Cardiac fibroblast (primary cell): ENCODE measurements at places on chromosomes 12 and 14.

DNA sequence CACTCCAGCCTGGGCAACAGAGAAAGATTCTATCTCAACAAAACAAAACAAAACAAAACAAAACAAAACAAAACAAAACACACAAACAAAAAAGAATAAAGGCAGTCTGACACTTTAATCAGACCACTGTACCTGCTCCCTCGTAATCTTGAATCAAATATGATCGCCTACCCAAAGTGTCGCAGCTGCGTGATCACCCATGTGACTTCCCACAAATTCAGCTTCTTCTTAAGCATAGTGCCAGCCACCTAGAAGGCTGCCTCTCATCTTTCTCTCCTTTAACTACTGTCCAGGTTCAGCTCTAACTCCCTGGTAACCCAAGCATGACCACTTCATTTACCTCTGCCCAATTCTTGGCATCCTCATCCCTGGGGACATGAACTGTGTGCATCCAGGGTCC, 37.4 kb downstream of the FMNL3 start:
- no peak for DNase-seq

DNA sequence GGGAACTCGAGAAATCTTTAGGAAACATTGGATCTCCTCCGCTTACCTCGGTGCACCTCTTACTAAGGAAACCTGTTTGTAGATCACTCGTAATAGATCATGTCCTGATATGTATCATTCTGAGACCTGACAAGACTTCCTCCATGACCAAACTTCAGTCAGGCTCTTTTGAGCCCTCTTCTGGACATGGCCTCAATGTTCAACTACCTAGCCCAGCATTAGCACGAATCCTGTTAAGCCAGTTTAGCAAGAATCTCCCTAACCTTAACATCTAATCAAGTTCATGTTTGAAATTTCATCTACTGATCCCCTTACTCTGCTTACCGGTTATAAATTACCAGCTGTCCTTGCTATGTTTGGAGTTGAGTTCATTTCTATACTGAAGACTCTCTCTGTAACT, 713.9 kb upstream of the USP15 start:
- DNase-seq = no peak

DNA sequence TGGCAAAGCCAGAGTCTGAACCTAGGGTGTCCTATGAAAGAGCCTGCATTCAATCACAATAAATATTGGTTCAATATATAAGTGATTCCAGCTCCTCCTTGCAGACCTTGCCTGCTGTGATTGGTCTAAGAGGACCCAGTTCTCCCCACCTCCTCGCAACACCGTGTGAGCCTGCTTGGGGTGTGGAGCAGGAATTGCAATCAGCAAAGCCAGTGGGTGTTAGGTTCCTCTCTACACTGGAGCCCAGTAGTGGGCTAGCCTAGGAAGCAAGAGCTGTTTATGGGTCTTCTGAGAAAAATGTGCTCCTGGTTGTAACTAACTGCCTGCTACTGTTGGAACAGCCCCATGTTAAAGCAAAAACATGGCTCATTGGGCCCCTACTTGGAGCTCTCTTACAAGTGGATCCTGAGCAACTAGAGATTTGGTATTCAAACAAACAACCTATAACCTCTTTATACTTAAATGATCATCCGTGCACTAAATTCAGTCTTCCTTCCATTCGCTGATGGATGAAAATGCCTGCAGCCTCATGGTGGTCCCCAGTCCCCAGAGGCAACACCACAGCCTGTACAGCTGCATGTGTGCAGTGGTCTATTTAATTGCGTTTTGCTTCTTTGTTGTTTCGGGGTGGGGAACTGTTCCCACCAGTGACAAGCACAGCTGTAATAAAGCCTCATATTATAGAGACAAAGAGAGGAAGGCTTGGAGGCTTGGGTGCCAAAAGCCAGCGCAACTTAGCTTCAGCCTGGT, 3.7 kb upstream of the SELPLG start:
- no peak for DNase-seq

DNA sequence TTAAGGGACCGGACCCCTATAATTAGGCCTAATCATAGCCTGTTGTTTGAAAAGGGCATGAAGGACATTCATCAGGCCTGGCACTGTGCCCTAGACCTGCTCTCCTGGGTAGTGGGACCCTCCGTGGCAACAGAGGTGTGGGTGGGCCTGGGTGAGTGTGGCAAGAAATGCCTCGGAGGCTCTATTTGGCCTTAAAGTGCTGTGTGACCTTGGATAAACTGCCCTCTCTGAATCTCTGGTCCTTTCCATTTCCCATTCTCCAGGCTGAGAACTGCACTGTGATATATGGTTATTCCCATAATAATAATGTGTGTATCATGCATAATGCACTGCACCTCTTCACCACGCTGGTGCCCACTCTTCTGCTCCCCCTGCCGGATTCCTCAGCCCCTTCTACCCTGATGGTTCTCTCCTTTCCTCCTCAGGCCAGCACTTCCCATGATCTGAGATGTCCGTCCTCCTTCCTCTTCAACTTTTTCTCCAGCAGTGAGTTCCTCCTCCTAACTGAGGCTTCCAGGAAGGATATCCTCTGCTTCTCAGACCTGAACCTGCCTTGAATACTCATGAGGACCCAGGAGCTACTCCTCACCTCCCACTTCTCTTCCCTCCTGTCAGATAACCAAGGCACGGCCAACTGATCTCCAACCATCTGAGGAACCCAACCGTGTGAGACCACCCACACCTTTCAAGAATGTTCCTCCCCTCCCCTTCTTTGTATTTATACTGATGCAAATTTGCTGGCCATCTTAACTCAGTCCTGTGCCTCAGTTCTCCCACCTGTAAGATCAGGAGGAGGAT, 111.0 kb upstream of the PZP start:
- no peak for DNase-seq

DNA sequence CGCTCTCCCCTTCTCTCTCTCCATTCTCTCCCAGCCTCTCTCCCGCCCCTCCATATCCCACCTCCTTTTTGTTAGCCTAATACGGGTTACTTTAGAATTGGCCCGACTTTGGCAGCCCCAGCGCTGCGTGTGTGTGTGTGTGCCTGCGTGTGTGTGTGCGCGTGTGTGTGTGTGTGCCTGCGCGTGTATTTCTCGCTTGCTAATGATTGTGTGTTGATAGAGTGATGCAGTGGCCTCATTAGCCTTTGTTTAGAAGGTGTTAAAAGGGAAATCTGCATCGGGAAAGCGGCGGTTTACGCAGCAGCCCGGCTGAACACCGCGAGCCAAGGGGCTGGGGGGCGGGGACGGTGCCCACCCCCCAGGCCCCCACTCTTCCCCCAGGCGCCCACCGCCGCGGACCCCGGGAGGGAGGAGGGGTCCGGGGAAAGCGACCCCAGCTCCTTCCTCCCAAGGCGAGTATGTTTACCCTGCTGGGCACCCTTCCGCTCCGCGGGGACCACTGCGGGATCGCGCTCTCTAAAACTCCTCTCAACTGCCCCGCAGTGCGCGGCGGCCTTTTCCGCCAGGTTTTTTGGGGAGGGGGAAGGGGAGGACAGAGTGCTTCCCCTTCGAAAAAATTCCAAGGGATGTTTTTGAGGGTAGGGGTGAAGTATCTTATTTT, 6.8 kb upstream of the LHX5 start:
- DNase-seq = no peak

DNA sequence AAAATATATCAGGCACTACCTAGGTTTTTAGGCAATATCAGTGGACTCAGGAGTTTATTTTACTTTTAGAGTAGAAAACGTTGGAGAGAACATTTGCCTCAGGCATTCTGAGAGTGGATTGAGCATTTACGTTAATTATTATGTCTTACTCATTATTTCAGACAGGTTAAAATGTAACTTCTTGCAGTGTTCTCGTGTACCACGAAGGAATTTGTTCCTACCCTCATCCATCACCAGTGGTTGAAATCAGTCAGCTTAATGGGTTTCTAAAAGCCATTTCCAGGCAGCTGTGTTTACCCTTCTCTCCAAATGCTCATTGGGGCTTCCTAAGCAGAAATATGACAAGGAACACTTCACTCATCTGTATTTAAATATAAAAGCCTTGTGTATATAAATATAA, 9.1 kb upstream of the LDHB start:
- DNase-seq = no peak

DNA sequence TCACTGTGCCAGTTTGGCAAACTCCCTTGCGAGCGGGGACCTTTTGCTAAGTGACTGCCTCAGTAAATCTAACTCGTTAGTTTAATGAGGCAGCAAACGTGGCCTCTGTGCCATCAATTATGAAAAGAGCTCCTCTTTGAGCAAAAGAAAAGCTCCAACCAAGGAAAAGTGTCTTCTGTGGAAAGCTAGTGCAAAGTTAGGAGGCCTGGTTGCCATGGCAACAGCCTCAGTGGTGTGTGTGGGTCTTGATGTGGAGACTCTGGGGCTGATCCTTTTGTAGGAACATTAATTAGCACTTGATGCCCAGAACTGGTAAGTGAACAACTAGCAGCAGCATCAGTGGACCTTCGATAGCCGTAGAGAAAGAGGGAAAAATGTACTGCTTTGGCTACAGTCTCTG, 145.7 kb downstream of the CHST11 start:
- peak; percentile 8 for DNase-seq

DNA sequence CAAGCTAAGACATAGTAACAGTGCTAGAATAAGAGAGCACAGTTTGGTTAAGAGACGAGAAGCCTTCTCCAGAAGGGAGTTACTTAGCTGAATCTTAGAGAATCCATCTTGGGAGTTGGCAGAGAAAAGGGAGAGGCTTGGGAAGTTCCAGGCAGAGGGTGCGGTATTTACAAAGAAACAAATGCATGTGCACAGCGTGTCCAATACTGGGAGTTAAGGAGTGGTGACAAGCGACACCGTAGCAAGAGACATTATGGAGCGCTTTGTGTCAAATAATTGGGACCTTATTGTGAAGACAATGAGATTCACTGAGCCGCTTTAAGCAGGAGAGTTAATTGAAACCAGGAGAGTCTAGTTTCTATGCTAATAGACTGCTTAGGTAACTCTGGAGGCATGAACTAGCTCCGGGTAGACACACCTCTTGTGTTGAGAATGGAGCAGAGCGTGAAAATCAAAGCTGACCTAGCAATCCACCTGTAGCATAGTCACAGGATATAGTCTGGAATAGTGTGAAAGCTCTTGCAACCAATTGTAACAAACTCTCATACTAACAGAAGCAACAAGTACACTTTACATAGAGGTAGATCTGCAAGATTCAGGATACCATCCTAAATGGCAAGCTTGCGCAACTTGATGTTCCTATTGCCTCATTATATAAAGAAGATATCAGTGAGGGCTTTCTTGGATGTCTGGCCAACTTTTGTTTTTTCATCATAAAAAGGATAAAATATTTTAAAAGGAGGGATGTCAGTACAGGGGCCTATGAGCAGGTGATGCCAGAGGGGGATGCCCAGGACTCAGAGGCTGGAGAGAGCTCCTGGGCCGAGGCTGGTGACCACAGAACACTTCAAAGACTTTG, 5.3 kb downstream of the ALDH1L2 start:
- no peak for DNase-seq

DNA sequence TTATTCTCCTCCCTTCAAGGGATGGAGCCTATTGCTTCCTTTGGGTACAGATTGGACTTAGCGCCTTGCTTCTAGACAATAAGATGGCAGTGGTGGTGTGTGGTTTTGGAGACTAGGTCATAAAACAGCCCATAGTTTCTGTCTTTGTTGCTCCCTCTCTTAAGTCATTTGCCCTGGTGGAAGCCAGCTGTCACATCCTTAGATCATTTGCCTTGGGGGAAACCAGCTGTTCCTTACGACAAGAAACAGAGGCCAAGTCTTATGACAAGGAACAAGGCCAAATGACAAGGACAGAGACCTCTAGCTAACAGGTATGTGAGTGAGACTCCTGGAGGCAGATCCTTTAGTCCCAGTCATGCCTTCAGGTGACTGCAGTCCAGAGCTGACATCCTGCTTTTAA, 9.2 kb upstream of the PALS1 start:
- DNase-seq = no peak

GRCh38 chr14:74425525-74426201, 347 bp downstream of the SYNDIG1L start:
- no peak for DNase-seq

- DNase-seq = no peak
Measured at GRCh38 chr12:131309700-131310099, 356.0 kb downstream of the ADGRD1 start.

- no peak for DNase-seq
Measured at GRCh38 chr12:75959060-75959459, 72.5 kb downstream of the PHLDA1 start.

DNA sequence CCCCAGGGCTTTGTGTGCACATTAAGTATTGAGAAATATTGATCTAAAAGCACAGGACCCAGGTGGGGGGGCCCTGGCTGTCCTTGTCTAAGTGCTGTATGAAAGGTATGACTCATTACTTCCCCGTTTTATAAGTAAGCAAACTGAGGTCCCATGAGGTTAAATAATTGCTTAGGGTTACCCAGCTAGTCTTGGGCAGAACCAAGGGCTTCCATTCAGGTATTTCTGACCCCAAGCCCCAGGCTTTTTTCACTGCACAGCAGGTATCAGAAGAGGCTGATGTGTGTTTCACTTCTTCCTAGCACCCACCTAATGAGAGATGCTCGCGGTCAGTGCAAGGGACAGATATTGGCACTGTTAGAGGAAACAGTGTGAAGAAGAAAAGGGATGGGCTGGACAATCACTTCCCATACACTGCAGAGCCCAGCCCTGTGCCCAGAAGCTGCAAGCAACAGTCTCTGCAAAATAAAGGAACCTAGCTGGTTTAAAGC, 4.7 kb upstream of the TC2N start:
- DNase-seq = peak; percentile 48

GRCh38 chr14:92253381-92253894, 69.5 kb upstream of the SLC24A4 start:
- DNase-seq = no peak

GRCh38 chr12:22044391-22044790, 1.6 kb upstream of the CMAS start:
- no peak for DNase-seq

DNA sequence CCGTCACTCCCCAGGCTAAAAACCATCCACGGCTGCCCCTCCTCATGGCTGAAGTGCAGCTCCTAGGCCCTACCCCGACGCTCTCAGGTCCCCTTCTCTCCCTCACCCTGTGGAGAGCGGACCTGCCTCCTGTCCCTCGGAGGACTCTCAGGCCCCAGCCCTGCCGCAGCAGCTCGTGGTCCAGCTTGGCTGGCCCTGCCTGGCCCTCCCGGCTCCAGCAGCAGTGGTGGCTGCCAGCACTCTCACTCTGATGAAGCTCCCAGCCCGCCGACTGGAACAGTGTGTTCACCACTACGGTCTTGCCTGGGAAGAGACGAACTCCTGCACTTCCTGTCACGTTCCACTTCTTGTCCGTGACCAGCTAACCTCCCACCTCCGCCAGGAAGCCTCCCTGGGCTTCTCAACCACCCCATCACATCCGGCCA, 11.1 kb downstream of the BAG5 start:
- no peak for DNase-seq

- DNase-seq = peak; percentile 51
Measured at GRCh38 chr12:114431902-114432301, 26.0 kb upstream of the TBX5 start.
